ENCODE measurements at places on chromosomes 13 and 19.

- DNase-seq, result peak; percentile 95
These were observed 11.0 kb downstream of the FUZ start for GRCh38 chr19:49801966-49802661.

DNA sequence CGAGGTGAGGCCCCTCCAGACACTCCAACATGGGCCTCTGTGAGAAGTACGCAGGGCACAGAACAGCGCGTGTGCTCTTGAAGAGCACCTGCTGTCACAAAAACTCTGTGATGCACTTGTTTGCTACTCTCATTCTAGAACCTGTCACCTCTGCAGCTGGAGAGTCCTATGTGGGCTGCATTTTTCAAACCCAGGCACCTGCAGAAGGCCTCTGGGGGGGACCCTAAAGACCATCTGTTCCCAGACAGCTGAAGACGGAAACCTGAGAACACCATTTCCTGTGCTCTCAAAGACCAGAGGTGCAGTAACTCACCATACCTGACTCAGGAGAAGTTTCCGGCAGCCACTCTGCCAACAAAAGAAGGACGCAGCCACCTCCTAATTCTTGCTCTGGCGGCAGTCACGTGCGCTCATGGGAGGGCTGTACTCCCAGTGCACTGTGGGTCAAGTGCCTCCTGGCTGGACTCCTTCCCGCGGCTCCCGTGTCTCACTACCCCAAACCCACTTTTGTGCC, 28.1 kb downstream of the RANBP3 start:
- DNase-seq, result no peak

DNA sequence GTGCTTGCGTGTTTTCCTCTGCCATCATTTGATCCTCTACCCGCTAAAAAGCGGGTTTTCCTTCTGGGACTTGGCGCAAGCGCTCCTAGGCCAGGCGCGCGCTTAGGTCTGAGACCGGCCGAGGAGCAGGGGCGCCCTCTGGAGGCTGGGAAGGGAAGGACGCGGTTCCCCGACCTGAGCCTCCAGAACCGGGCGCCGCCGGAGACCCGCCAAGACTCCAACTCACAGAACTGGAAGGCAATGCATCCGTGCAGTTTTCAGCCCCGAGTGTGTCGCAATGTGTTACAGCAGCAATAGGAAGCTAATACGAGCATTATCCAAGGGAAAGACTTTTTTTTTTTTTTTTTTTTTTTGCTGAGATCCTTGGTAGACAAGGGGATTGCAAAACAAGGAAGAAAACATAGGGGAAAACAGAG, 190.9 kb downstream of the COL4A1 start:
- peak; percentile 70 for DNase-seq

GRCh38 chr19:28213470-28214082, 999.4 kb downstream of the UQCRFS1 start:
- DNase-seq, result no peak

- DNase-seq, result no peak
These were observed 10.8 kb downstream of the CEACAM18 start for GRCh38 chr19:51489113-51489512.

DNA sequence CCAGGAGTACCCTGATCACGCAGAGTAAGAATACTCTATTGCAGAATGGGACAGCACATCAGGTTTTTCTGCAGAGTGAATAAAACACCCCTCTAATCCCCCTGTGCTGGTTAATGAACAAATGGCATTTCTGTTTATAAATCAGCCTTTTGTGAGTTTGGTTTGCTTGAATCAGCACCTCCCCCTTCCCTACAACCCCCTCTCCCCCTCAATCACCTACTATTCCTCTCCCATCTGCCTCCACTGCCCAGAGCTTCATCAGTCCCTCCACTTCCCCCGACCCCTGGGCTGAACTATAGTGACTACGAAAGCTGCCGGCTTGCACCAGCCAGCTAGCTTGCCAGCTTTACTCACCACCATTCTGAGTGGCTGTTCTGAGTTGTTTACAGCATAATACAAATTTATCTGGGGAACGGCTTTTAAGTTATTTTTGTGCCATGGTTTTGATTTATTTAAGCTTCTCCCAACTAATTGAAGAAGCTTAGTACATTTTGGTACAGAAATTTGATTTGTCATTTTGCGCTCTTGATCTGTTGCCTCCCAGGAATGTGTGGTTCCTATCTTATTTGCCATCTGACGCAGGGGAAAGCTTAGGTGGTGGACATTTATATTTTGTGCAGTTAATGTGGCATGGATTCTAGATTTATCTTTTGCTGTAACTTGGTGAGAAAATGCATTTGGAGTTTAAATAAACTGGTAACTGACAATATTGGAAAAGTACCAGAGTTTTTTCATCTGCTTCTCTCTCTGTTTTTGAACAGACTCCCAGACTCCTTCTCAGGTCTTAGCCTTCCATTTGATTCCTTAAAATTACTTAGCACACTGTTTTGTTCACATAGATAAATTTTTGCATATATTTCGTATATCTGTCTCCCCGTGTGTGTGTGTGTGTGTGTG, 41.7 kb upstream of the WDFY2 start:
- peak; percentile 41 for DNase-seq

- no peak for DNase-seq
These were observed 311.3 kb downstream of the LMO7 start for GRCh38 chr13:75947448-75947847.

DNA sequence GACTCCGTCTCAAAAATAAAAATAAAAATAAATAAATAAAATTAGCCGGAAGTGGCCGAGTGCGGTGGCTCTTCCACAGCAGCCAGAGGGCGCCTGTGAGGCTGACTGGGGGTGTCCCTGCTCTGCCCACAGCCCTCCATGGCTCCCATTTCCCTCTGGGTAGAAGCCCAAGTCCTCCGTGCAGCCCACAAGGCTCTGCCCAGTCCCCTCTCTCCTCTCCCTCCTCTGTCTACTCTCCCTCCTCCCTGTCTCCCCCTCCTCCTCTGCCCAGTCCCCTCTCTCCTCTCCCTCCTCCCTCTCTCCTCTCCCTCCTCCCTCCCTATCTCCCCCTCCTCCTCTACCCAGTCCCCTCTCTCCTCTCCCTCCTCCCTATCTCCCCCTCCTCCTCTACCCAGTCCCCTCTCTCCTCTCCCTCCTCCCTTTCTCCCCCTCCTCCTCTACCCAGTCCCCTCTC, 20.4 kb downstream of the MISP start:
- peak; percentile 64 for DNase-seq
